ENCODE measurements at places on chromosomes 6 and 20. TPM values are rescaled to one million over a fixed set of nuclear protein-coding genes. Genes with fewer than 3 reads are reported as not detected.

Gene HSPA1L
- 2.3 TPM for total RNA-seq

DNA sequence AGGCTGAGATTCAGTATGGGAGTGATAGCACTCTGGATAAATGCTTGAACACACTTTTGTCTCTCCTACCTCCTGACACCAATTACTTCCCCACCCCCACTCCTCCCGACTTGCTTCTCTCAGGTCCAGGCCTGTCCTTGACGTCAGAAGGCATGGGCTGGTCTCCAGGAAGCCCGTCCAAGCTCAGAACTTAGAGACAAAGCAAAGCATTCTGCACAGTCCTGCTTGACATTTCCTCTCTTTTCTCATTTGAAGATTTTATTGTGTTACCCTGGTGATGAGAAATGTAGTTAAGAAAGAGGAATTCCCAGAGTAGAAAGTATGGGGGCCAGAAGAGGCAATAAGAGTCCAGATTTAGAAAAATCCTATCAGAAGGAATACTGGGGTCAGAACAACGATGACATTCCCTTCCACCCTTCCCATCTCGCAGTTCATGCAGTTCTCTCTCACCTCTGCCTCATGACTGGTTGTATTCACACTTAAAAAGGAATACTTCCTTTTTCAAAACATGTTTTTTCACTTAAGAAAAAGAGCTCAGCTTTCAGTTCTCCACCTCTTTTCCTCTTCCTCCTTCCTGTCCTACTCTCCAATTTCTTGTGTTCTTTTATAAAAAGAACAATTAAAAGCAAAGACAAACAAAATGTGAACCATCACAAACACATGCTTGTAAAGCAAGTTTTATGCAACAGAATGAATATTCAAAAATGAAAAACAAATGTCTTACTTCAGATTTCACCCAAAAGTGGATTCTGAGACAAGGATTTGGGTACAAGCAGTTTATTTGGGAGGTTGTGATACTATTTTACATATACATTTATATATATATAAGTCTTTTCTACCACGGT lies 18.5 kb upstream of the FAM184A start:
- peak; percentile 95 for DNase-seq
- no peaks in the 10 kb centered on the region for H3K27me3 ChIP-seq
- H3K27ac ChIP-seq: peak overlapping the region; percentile 80

DNA sequence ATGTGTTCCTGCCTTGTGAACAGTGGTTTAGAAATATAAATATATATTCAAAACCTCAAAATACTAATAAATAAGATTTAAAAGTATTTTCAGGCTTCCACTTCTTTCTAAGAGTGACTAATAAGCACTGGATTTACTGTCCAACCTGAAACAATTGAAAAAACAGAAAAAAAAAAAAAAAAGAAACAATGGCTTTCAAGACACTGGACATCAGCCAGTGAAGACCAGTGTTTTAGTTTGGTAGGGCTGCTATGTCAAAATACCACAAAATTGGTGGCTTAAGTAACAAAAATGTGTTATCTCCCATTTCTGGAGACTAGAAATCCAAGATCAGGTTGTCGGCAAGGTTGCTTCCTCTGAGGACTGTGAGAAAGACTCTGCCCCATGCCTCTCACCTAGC lies 101.4 kb upstream of the PDE7B start:
- no peak for DNase-seq
- H3K27ac ChIP-seq: no peak overlapping the region
- no peaks in the 10 kb centered on the region for H3K36me3 ChIP-seq

- peaks cover 3% of the 10 kb centered on the region for H3K27me3 ChIP-seq
- no peak overlapping the region for H3K4me3 ChIP-seq
- peak overlapping the region; percentile 62 for H3K27ac ChIP-seq
- H3K4me1 ChIP-seq: peaks cover 25% of the 10 kb centered on the region
- DNase-seq: peak; percentile 75
These were observed 159.3 kb downstream of the CD83 start for GRCh38 chr6:14276667-14277404.

DNA sequence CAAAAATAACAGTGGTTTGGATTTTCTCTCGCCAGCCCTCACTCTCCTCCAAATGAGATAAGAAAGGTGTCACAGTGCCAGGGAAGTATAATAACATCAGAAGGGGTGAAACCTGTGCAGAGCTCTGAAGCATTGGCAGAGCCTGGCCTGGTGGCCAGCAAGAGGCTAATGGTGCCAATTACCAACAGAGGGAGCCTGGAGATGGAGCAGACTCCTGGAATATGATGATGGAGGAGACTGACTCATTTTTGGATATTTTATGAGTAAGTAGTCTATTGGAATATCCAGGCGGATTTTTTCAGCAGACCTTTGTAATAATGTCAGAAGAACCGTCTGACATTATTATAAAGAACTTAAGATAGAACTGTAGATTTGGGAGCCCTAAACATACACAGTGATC lies 442.6 kb upstream of the MARCKS start:
- H3K27ac ChIP-seq: no peak overlapping the region
- H3K4me1 ChIP-seq: no peaks in the 10 kb centered on the region
- no peak for DNase-seq

Gene PTCHD4
- 0.98 TPM for total RNA-seq

- peak; percentile 73 for DNase-seq
- H3K36me3 ChIP-seq: no peaks in the 10 kb centered on the region
- no peaks in the 10 kb centered on the region for H3K4me1 ChIP-seq
- no peaks in the 10 kb centered on the region for H3K27me3 ChIP-seq
These were observed 217.6 kb upstream of the FOXQ1 start for GRCh38 chr6:1094306-1094705.

Gene PAX1
- total RNA-seq: 0.58 TPM

DNA sequence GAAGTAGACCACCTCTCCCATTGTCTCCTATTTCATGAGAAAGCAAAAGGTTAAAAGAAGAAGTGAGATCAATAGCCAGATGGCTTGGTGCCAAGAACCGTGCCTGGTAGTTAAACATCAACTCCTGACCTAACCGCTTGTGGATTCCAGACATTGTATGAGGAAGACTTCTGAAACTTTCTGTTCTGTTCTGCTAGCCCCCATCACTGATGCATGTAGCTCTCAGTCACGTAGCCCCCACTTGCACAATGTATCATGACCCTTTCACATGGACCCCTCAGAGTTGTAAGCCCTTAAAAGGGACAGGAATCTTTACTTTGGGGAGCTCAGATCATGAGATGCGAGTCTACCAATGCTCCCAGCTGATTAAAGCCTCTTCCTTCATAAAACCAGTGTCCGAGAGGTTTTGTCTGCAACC lies 301.2 kb downstream of the RNGTT start:
- H3K36me3 ChIP-seq: peaks cover 10% of the 10 kb centered on the region
- H3K27me3 ChIP-seq: no peaks in the 10 kb centered on the region
- no peaks in the 10 kb centered on the region for H3K4me1 ChIP-seq
- H3K27ac ChIP-seq: no peak overlapping the region

DNA sequence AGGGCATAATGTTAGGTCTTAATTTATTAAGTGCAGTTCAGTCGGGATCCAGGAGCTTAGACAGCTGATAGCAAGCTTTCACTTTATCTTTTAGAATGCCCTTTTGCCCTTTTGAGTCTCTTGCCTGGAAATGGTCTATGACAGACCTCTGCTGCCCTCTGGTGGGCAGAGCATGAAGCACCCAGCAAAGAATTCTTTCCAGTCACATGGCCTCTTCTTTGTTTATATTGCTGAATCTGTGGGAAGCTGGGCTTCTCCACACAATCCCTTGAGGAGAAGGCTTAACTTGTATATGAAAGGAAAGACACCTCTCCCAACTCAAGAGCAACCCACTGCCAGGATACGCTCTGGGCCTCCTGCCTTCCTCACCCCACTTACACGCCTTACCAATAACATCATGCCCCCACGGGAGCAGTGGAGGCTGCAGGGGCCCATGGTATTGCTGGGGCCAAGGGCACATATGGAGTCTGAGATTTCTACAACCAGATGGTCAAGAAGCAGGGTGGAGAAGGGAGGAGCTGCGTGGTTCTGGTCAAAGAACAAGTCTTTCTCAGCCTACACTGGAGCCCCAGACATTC lies 20.4 kb downstream of the WFDC3 start:
- H3K4me1 ChIP-seq: peaks cover 6% of the 10 kb centered on the region
- no peak overlapping the region for H3K4me3 ChIP-seq
- peak overlapping the region; percentile 40 for H3K27ac ChIP-seq
- H3K27me3 ChIP-seq: peaks cover 4% of the 10 kb centered on the region
- H3K36me3 ChIP-seq: no peaks in the 10 kb centered on the region

Gene LAMP5
- 0.66 TPM for total RNA-seq

Gene ZSWIM1
- 5.1 TPM for total RNA-seq

DNA sequence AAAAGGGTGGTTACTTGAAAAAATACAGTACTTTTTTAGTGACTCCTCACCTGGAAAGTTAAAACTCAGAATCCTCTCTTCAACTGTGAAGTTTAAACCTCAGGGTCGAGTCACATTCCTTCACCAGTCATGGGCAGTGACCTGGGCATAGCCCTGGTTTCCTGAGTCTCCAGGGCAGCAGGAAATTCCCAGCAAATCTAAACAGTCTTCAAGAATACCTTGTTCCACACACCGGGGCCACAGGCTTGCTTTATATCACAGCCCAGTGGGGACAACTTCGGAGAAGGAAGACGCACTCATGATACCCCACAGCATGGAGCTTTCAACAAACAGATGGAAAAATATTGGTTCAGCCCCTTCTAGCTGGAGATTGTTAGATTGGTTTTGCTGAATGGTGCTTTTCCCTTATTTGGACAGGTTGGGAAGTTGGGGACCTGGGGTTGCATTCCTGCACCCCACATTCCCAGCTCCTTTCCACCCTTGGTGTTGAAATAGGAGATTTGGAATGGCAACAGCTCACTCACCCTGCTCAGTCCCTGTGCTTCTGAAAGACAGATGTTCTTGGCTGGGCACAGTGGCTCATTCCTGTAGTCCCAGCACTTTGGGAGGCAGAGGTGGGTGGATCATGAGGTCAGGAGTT lies 113.0 kb upstream of the TMEM170B start:
- no peaks in the 10 kb centered on the region for H3K4me1 ChIP-seq
- no peaks in the 10 kb centered on the region for H3K27me3 ChIP-seq
- no peak for DNase-seq

- H3K27me3 ChIP-seq: no peaks in the 10 kb centered on the region
- peak overlapping the region; percentile 11 for H3K27ac ChIP-seq
- H3K36me3 ChIP-seq: peaks cover 3% of the 10 kb centered on the region
- peaks cover 9% of the 10 kb centered on the region for H3K4me1 ChIP-seq
- peak overlapping the region; percentile 97 for H3K4me3 ChIP-seq
These were observed 711 bp upstream of the SIRT5 start for GRCh38 chr6:13573669-13574110.

Gene PRR18
- 0.22 TPM for total RNA-seq

DNA sequence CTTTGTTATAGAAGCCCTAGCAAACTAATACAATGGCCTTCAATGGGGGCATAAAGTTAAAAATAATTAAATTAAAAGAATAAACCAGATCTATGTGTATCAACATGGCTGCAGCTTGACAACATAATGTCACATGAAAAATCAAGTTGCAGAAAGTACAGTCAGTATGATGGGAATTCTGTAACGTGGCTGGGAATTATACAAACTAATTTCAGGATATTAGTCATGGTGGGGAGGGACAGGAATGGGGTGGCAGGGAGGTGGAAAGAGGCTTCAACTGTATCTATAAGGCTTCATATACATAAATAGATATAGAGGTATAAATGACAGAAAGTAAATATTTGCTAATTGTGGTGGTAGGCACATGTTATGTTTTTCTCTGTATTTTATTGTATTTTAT lies 107.1 kb downstream of the UNC5CL start:
- no peak overlapping the region for H3K4me3 ChIP-seq
- H3K27me3 ChIP-seq: no peaks in the 10 kb centered on the region
- no peak for DNase-seq
- H3K36me3 ChIP-seq: no peaks in the 10 kb centered on the region

GRCh38 chr6:151376440-151376839 lies 14.9 kb downstream of the ZBTB2 start:
- DNase-seq: no peak
- H3K4me1 ChIP-seq: peaks cover 9% of the 10 kb centered on the region
- no peak overlapping the region for H3K4me3 ChIP-seq
- H3K27ac ChIP-seq: no peak overlapping the region
- peaks cover 13% of the 10 kb centered on the region for H3K36me3 ChIP-seq
- H3K27me3 ChIP-seq: no peaks in the 10 kb centered on the region

Gene PPP1R16B
- 5.5 TPM for total RNA-seq

DNA sequence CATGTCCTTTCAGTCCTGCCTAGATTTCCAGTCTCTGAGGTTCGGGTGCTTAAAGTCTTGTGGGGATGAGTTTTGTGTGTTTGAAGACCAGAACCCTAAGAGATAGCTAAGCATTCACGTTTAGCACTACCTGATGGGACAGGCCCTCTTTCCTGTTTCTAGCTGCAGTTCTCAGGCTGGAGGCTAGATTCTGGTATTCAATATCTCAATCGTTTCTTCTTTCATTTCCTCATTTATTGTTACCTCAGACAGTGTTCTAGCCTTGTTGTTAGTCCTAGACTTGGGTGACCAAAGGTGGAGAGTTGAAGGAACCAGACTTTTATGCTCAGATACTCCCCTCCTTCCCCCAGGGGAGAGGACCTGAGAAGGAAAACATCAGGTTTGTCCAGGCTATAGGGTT lies 16.8 kb downstream of the CEP250 start:
- peaks cover 5% of the 10 kb centered on the region for H3K4me1 ChIP-seq
- no peaks in the 10 kb centered on the region for H3K27me3 ChIP-seq
- H3K27ac ChIP-seq: no peak overlapping the region
- H3K36me3 ChIP-seq: peaks cover 84% of the 10 kb centered on the region

GRCh38 chr6:163397326-163397725 lies 17.2 kb upstream of the QKI start:
- no peak overlapping the region for H3K27ac ChIP-seq
- H3K36me3 ChIP-seq: no peaks in the 10 kb centered on the region
- no peak overlapping the region for H3K4me3 ChIP-seq
- no peaks in the 10 kb centered on the region for H3K27me3 ChIP-seq
- DNase-seq: no peak

Gene VGLL2
- 28.2 TPM for total RNA-seq

DNA sequence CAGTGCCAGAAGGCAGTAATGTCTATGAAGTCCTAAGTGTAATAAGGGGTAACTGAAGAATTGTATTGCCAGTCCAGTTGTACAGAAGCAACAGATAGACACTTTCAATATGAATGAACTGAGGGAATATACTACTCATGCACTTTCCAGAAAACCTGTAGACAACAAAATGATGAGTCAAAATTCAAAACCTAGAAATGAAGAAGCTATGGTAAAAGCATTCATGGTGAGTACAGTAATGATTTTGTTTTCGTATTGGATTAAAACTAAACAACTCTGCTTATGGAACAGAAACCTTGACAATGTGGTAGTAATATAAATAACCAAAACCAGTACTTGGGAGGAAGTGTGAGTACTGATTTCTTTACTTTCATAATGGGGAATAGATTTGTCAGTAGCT lies 35.0 kb downstream of the ARMC2 start:
- peaks cover 13% of the 10 kb centered on the region for H3K36me3 ChIP-seq
- H3K27ac ChIP-seq: no peak overlapping the region
- no peaks in the 10 kb centered on the region for H3K4me1 ChIP-seq
- no peak overlapping the region for H3K4me3 ChIP-seq
- no peaks in the 10 kb centered on the region for H3K27me3 ChIP-seq

- H3K27me3 ChIP-seq: no peaks in the 10 kb centered on the region
- peak; percentile 68 for DNase-seq
- H3K4me1 ChIP-seq: peaks cover 4% of the 10 kb centered on the region
These were observed 6.5 kb upstream of the USP45 start for GRCh38 chr6:99521633-99522151.

Gene BAG2
- total RNA-seq: 10.2 TPM

GRCh38 chr20:62118113-62119043 lies 3.9 kb upstream of the LSM14B start:
- no peaks in the 10 kb centered on the region for H3K36me3 ChIP-seq
- H3K27ac ChIP-seq: peak overlapping the region; percentile 67
- no peak for DNase-seq
- no peak overlapping the region for H3K4me3 ChIP-seq
- H3K4me1 ChIP-seq: peaks cover 45% of the 10 kb centered on the region
- peaks cover 39% of the 10 kb centered on the region for H3K27me3 ChIP-seq

GRCh38 chr6:133802861-133803260 lies 86.1 kb upstream of the TCF21 start:
- no peak for DNase-seq
- no peaks in the 10 kb centered on the region for H3K27me3 ChIP-seq
- H3K27ac ChIP-seq: no peak overlapping the region
- H3K36me3 ChIP-seq: no peaks in the 10 kb centered on the region

Gene C2
- 3.7 TPM for total RNA-seq

Gene OR2H2
- total RNA-seq: not detected
